Activated T-helper 2 cell treated with anti-CD3 and anti-CD28 coated beads, Interferon-gamma antibody, Interleukin-2, Interleukin-4, amounts not matched to agents 10 μg/mL and 5 μg/mL and 100 μg/mL, durations not matched to agents 14 hours and 24 hours and 36 hours (primary cell): ENCODE measurements at places on chromosomes 5 and 9.

GRCh38 chr9:83420486-83420885, 117.7 kb downstream of the FRMD3 start:
- no peak for DNase-seq

DNA sequence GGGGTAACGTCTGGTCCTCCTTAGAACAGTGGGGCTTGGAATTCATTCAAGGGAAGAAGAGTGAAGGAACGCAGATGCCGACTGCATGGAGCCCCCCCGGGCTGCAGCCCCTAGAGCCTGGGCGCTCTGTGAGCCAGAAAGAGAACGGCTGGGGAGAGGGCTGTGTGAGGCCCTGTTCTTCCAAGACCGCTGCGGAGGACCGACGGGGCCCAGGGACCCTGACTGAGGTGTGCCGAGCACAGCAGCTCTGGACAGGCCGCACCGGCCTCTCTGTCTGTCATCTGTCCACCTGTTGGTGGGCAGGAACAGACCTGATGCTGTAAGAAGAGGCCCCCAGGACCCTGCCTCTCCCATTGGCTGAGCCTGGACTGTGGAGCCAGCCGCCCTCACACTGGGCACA, 7.7 kb upstream of the NOTCH1 start:
- no peak for DNase-seq

DNA sequence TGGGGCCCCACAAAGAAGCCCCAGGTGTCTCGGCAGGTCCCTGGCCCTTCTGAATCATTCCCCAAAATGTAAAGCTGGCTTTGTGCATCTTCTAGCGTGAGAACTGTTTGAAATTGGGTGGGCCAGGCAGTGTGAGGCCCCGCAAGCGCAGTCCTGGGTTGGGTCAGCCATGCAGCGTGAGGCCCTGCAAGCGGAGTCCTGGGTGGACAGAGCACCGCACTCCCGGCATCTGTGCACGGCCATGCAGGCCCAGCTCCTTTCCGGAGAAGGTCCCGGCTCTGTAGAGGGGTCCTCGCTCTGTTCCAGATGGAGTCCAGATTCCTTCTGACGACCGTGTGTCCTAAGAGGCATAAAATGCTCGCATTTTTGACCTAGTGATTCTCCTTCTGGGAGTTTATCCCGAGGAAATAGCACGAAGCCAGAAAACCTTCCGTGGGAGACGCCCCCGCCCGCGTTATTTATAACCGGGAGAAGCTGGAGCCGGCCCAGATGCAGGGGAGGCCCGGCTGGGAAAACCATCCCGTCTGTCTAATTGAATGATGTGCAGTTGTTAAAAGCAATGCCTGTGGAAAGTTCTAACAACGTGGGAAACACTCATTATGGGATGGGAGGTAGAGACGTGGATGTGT, 19.4 kb upstream of the NOTCH1 start:
- DNase-seq: no peak

DNA sequence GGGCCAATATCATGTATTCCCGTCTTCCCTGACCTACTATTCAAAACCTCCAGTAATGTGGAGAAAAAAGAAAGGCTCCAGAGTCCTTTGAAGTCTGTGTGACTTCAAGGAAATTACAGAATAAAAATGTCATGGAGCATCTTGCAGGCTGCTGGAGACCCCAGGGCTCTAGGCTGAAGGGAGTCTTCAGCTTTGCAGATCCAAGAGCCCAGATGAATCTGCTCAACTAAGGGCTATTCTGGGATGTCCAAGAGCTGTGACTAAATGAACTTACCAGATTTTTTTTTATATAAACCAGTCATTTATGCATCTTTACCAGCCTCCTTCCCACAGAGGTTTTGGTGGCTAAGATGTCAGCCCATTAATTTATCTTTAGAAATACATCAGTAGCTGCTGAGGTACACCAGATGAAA, 167.3 kb downstream of the MUSK start:
- DNase-seq: no peak

DNA sequence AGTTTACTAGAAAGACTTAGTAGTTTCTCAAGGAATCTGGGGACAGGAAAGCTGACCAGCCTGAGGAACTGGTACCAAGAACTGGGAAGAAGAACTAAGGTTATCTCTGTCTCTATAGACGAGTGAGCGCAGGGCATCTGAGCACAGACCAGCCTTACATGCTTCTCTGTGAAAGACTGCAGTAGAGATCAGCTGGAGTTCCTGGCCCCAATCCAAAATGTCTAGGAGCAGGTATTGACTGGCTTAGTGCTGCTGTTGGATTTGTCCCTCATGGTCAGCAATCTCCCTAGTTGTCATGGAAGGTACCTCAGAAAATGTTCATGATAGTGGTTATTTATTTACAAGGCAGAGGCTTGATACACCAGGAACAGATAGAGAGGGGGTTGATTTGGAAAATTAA, 13.3 kb downstream of the NUP214 start:
- no peak for DNase-seq

DNA sequence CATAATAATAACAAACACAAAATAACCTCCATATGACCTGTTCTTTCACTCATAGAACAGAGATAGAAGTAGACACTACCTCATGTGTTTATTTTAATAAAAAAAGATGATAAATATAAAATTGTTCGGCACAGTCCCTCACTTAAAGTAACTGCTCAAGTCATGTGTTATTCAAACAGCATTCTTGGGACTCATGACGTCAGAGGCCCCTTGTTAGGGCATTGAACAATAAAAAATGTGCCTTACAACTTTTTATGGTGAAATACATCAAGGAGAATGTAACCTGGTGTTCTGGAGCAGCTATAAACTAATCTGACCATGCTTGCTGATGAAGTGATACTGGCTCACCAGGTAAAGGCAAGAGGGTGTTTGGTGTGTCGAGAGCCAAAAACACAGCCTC, 12.2 kb upstream of the NDFIP1 start:
- no peak for DNase-seq

DNA sequence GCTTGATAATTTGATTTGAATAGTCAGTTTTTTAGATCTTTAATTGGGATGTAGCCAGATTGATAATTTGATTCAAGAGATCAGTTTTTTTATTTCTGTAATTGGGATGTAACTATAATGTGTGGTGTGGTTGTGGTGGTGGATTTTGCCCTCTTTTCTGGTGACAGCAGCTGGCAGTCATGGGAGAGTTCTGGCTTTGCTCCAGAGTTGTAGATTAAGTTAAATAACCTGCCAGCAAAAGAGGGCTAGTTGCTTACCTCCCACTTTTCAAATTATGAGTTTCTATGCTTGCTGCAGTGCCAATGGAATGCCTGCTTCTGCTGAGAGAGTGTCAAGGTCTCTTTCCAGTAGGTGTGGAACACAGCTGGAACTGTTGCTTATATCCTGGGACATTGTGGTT, 315.1 kb downstream of the CCDC171 start:
- no peak for DNase-seq

GRCh38 chr5:66909364-66909763, 287.2 kb downstream of the CD180 start:
- no peak for DNase-seq

DNA sequence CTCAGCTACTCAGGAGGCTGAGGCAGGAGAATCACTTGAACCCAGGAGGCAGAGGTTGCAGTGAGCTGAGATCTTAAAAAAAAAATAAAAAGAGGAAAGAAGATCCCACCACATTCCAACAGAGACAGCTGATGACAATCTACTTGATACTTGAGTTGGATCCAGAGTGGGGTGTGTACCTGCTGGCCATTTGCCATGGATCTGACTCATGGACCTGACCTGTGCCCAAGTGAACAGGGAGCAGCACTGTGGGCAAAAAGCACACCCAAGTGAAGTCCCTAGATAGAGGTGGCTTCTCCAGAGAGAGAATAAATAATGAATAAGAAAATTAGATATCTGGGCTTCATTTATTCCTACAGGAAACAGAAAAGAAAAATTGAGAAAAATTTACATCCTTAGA, 81.2 kb upstream of the MIER3 start:
- no peak for DNase-seq

- DNase-seq: no peak
Observed at GRCh38 chr5:55187370-55187769, 14.4 kb upstream of the CDC20B start.

GRCh38 chr9:93133681-93134014, 403 bp downstream of the NINJ1 start:
- peak; percentile 40 for DNase-seq

GRCh38 chr5:19462019-19462418, 526.0 kb downstream of the CDH18 start:
- DNase-seq: no peak

DNA sequence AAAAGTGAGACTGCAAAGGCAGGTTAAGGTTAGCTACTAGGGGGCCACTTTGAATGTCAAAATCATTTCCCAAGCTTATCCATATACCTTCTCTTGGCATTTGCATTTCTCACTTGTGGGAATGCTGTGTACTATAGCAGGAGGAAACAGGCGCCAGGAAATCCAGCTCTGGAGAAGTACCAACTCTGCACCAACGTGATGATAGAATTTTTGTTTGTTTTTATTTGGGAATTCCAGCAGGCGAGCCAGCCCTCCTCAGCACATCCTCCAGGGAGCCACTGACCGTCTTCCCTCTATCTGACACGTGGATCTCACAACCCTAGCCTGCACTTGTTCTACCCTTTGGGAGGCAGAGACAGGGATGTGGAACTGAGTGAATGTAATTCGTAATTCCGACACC, 318.0 kb downstream of the ACTL7B start:
- no peak for DNase-seq
